ENCODE measurements at places on chromosomes 12 and 14.

DNA sequence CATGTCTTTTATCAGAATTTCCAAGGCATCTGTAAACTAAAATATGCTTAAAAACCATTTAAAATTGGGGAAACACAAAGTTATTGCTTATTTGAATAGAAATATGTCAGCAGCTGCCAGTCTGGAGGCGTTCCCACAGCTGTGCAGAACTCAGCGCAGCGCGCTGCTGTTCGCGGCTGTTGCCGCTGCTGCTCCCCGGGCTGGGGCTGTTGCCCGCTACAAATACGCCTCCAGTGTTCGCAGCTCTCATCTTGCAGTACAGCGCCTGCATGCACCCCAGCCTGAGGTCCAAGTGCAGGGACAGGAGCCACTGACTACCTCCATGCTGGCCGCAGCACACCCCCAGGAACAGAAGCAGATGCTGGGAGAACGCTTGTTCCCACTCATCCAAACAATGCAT is 216.2 kb downstream of the SLC16A7 start:
- no peak for DNase-seq

DNA sequence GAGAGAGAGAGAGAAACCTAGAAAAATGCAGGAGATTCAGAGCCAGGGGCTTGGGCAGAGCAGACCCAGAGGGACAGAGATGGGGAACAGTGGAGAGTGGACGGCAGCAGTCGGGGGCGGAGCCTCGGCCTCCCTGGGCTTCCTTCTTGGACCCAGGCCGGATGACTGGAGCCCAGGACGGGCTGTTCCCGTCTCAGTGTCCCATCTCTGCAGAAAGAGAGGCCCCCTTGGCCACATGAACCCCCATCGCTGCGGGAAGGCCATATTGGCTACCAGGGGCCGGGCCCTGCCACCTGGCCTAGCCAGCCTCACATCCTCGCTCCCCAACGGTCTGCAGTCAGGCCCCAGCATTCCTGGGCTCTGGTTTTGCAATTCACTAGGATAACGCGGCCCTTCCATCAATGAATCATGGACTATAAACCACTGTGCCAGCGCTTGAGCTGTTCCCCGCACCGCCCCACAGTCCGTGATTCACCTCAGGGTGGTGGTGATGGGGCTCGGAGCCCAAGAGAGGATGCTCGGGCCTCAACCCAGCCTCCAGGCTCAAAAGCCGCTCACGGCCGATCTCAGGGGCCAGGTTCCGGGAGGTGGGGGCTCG is 116.5 kb downstream of the RFLNA start:
- no peak for DNase-seq

DNA sequence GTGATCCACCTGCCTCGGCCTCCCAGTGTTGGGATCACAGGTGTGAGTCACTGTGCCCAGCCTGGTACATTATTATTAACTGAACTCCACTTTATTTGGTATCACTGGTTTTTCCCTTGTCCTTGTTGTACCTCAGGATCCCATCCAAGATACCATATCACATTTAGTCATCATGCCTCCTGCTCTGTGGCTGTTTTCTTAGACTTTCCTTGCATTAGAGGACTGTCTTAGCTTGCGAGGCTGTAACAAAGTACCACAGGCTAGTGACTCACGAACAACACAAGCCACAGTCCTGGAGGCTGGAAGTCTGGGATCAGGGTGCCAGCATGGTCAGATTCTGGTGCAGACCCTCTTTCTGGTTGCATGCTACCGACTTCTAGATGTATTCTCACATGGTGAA is 12.2 kb downstream of the KLC1 start:
- no peak for DNase-seq

DNA sequence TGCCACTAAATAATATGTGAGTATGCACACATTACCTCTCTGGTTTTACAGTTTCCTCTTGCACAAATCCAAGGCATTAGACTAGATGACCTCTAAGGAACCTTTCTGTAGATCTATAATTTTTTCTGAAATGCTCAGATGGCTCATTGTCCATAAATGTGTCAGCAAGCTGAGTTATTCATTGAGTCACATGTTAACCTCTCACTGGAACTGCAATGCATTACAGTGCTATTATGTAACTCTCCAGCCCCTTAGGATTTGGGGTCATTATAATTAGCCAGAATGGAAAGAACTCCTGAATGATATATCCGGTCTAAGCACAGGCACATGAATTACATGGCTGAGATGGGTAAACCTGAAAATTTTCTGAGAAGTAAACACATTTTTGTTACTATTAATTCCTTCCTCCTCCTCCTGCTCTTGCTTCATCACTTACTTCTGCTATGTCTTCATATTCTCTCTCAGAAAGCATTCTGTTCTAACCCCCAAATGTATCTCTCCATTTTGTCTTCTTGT is 20.3 kb upstream of the DRAM1 start:
- no peak for DNase-seq

- DNase-seq = no peak
These were observed 31.1 kb upstream of the SLC38A2 start for GRCh38 chr12:46403719-46404070.

GRCh38 chr12:19613051-19613535 is 173.8 kb downstream of the AEBP2 start:
- DNase-seq = no peak

DNA sequence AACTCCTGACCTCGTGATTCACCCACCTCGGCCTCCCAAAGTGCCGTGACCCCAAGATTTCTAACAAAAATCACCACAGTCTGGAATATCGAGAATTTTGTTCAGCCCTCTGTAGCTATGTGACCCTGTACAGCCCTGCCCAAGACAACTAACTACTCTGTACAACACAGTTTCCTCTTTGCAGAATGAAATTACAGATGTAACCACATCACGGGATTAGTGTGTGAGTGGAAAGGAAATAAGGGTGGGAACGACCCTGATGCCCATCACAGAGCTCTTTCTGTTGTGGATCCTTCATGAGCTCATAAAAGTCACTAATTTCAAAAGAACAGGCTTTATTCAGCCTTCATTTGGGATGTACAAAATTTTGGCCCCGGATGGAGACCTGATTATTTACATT is 50.5 kb upstream of the KRR1 start:
- no peak for DNase-seq

DNA sequence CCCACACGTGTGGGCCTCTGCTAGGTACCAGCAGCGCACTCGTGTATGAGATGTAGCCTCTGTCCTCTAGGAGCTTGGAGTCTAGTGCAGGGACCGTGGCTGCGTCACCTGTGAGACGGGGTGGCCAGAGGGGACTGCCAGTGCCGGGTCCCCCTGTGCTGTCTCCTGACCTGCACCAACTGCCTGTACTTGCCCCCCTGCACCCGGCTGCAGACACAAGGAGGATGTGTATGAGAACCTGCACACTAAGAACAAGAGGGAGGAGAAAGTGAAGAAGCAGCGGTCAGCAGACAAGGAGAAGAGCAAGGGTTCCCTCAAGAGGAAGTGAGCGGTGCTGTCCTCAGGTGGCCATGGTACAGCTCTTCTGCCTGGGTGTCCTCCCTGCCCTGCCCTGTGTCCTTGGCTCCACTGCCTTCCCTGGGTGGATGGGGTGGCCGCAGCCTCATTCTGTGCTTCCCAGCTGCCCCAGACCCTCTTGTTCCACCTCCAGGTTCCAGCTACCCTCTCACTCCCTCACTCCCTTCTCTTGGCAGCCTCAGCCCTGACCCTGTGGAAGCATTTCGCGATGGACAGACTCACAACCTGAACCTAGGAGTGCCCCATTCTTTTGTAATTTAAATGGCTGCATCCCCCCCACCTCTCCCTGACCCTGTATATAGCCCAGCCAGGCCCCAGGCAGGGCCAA is 9.6 kb downstream of the PTPN6 start:
- DNase-seq = no peak

GRCh38 chr14:21070083-21070609 is at the start of gene ARHGEF40:
Gene ARHGEF40, plus strand, starts transcription at chr14:21070304. Its CDS starts 93 bp downstream, at chr14:21070397.
- DNase-seq = no peak
